ENCODE measurements at places on chromosomes 12 and 14.
A peak's percentile ranks its signal among the peaks of the same experiment; 100 is the strongest.

DNA sequence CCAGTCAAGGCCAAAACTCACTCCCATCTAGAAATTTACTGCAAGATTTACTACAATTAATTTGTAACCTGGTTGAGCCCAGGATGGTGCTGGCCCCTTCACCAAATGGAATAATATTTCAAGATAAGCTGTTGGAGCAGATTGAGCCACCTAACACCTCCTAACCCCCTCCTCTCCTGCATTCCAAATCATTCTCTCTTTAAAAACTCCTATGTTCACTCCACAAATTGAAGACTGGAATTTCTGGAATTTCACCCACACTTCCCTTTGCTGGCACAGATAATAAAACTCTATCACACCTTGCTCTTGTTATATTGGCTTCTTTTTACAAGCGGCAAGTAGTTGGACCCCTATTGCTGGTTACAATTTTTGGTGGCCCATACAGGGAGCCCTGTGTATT is 41.7 kb downstream of the MIS18BP1 start:
- no peak for DNase-seq

- no peak for DNase-seq
Measured at GRCh38 chr14:65860956-65861611, 448.6 kb downstream of the FUT8 start.

DNA sequence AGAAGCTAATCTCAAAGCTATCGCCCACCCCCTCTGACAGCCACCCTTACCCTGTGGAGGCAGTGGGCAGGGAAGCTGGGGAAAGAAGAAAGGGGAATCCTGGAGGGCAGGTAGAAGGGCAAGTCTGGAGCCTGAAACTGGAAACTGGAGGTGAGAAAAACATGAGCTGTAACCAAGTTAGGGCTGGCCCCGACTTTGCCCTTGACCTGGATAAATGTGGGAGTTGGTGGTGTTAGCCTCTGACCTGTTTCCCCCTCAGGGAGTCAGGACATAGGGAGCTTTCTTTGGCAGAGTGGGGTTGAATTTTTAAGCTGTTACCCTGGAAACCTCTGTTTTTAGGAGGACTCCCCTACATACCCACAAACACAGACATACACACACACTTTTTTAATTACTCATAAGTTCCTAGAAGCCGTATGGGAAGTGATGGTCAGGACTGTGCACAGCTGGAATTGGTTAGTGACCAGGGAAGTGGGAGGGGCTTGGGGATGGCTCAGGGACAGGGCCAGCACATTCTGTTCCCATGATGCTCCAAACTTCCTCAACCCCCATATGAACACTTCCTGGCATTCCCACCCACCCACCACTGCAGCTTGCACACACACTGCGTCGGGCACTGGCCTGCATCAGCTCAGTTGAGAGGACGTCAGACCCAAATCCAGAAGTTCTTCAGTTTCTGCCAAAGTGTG is 5.0 kb upstream of the MMP19 start:
- DNase-seq, result peak; percentile 71

DNA sequence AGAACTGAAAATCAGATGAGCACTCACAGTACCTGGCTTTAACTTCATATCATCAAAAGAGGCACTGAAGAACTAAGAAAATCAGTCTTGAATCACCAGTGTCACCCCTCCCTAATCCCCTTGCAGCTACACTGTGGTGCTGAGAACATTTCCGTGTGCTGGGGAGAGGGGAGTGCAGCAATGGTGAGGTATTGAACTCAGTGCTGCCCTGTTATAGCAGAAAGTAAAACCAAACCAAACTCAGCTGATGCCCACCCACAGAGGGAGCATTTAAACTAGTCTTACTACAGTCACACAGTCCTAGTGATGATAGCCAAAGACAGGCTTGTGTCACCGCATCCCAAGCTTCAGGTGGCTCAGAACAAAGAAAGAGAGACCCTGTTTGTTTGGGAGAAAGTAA is 122.1 kb downstream of the CPNE8 start:
- no peak for DNase-seq

GRCh38 chr14:64726585-64726890 is 22.3 kb downstream of the PLEKHG3 start:
- DNase-seq, result no peak

GRCh38 chr12:96371138-96371789 is 29.0 kb downstream of the CDK17 start:
- DNase-seq, result no peak

DNA sequence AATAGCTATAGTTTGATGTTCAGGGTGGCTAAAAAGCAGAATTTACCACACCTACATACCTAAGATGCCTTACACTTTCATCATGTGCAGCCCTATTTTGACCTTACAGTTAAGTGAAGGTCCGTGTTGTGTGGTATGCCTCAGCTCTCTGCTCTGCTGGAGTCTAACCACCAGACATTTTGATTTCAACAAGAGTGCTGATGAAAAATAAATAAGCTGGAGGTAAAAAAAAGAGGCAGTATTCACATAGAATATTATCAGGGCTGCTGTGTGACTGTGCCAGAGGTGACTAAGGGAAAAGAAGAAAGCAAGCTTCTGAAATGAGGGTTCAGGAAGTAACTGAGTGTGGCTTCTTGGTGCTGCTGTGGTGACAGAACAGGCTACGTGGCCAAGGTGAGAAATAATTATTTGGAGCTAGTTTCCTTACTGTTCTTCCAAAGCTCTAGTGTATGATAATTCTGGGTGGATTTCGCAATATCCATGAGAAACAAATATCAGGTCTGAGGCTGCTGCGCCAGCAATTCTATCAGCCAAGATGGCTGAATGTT is 188.8 kb downstream of the STXBP6 start:
- no peak for DNase-seq

DNA sequence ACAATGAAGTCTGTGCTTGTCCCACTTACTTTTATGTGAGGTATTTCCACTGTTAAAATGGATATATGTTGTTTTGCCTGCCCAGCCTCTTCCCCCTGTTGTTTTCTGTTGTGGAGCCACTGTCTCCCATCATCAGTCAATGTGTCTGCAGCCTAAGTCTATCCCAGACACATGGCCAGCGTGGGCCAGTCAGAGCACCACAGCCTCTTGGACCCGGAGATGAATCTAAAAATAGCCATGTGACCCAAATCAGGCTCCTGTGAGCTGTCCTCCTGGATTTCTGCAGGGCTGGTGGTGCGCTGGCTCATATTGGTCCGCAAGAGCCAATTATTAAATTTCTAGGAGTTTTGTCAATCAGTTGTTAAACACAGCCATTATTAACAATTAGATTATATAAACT is 44.0 kb upstream of the PRICKLE1 start:
- DNase-seq, result no peak

GRCh38 chr14:53881161-53881871 is 75.3 kb downstream of the BMP4 start:
- DNase-seq, result no peak

DNA sequence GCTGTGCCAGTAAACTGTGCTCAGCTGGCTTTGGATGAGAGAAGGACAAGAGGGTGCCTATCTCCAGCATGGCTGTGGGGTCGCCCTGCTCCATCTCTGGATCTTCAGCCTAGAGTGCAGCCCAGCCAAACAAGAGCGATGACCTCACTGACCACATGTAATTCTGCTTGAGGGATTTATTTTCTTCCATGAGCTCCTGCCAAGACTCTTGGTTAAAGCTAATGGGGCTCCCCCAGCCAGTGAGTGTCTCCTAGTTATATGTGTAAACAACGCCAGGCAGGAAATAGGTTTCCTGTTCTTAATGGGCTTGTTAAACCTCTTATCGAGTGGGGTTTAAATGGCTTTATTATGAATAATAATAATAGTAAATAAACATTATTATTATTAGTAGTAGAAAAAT is 397.2 kb downstream of the NRXN3 start:
- no peak for DNase-seq

- DNase-seq, result no peak
Measured at GRCh38 chr12:113161415-113162016, 12.0 kb downstream of the CFAP73 start.

- no peak for DNase-seq
Measured at GRCh38 chr12:102120564-102120873, 536 bp downstream of the PARPBP start.

GRCh38 chr14:50977863-50978528 is 33.7 kb upstream of the PYGL start:
- no peak for DNase-seq

GRCh38 chr12:60844101-60844500 is 1248.3 kb downstream of the SLC16A7 start:
- no peak for DNase-seq

- DNase-seq, result no peak
Measured at GRCh38 chr12:120851444-120851843, 52.7 kb downstream of the SPPL3 start.

DNA sequence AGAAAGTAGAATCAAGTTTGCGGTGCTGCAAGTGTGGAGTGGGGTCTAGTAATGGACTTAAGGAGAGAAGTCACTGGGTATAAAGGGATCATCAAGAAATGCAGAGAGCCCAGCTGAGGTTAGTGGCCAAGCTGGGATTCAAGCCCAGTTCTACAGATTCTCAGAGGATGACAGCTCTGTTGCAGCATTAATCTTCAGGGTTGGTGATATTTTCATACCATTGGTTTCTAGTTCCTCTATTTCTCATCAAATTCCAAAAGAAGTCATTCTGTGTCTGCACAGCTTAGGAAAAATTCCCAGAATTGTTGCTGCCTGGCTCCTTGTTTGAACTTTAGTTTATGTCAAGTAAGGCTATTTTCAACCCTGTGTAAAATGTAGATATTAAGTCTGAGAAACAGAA is 169.5 kb upstream of the NTF3 start:
- no peak for DNase-seq

DNA sequence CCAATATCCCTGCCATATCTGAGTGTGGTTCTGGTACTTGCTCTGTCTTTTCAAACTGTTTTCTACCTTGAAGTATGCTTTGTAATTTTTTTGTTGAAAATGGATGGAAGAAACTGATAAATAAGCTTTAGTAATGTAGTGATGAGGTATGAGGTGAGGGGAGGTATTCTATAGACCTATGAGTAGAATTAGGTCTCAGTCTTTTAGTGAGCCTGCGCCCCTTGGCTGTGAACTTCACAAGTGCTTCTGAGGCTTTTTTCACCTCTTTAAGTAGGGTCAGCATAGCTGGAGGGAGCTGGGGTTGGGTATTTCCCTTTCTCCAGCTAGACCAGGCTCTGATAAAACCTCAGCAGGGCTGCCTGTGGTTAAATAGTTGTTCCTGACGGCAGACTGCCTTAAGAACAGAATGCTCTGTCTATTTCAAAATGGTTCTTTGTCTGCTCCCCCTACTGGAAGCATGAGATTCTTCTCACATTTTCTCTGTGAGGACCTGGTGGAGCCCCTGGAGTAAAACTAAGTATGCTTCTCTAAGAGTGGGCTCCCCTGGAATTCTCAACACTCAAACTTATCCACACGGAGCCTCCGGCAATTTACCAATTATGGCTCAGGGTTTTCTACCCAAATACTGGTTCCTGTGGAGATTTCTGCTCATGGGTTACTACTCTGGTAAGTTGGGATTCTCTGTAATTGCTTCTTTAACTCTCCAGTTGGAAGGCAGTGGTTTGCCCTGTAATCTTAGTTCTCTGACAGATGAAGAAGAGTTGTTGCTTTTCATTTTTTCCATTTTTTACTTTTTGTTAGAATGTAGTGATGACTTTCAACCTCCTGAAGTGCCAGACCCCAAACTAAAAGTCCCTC is 13.1 kb downstream of the KRT5 start:
- no peak for DNase-seq

GRCh38 chr12:112924986-112925385 is 13.3 kb upstream of the OAS3 start:
- DNase-seq, result no peak

DNA sequence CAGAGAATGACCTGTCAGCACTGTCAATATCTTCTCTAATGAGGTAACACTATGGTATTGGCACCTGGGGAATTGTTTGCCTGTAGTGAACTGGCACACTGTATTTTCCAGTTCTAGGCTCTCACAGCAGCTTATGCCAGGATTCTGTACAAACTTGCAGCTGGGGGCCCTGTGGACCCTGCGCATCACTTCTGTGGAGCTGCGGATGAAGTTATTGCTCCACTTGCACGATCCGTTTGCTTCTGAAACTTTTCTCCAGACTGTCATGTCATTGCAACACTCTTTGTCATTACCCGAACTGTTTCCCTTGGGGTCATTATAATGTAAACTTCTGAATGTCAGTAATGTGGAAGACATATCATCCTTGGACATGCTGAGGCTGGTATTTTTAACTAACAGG is 3.9 kb downstream of the RNASE11 start:
- DNase-seq, result no peak

DNA sequence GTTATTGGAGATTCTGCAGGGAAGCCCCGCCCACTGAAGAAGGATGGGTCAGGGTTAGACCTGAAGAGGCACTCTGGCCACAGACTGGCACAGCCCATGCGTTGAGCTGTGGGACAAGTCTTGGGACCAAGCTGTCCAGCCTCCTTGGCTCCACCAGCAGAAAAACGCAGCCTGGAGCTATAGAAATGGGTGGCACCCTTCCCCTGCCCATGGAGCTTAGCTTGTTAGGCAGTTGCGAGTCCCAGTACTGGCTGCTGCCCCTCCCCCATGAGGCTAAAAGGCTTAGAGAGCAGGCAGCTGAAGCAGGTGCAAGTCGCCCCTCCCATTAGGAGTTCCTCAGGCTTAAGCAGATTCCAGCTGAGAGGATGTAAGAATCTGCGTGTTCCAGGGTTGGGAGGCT is 1124.0 kb upstream of the TMEM132C start:
- DNase-seq, result no peak

GRCh38 chr12:52020539-52021336 is 14.0 kb downstream of the TAMALIN start:
- peak; percentile 69 for DNase-seq

DNA sequence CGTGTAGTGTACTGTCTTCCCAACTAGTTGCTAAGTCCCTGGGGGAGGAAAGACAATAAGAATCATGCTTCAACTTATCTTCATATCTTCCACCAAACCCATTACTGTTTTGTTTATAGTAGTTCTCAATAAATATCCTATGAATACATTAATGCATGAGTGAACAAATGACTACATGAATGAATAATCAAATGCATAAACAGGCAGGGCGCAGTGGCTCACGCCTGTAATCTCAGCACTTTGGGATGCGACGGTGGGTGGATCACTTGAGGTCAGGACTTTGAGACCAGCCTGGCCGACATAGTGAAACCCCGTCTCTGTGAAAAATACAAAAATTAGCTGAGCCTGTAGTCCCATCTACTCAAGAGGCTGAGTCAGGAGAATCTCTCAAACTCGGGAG is 32.1 kb upstream of the NR2C1 start:
- no peak for DNase-seq

DNA sequence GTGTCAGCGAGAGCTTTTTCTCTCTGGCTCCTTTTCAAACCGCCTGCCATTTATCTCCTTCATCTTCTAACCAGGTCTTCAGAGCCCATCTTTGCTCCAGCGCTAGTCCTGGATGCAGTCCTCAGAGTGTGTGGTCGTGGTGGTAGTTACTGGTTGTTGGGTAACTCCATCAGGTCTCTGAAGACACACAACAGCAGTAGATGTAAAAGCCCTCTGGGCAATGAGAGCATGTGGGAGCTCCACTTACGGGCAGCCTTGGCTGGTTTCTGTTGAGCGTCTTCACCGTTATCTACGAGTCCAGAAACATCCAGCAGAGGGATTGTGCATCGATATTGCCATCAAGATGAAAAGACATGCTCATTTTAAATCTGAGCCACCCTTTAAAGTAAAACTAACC is 61.2 kb downstream of the FBXL14 start:
- no peak for DNase-seq

GRCh38 chr12:18352312-18352711 is 91.0 kb downstream of the PIK3C2G start:
- DNase-seq, result no peak

GRCh38 chr12:49932533-49933130 is 17.9 kb upstream of the AQP2 start:
- no peak for DNase-seq
